ENCODE measurements at places on chromosomes 4 and X.

GRCh38 chrX:34987646-34988045 is 45.0 kb downstream of the FAM47B start:
- no peak for DNase-seq

GRCh38 chr4:156732634-156733033 is 239.0 kb downstream of the PDGFC start:
- no peak for DNase-seq

GRCh38 chrX:25191403-25191802 is 175.6 kb upstream of the ARX start:
- DNase-seq, result no peak

DNA sequence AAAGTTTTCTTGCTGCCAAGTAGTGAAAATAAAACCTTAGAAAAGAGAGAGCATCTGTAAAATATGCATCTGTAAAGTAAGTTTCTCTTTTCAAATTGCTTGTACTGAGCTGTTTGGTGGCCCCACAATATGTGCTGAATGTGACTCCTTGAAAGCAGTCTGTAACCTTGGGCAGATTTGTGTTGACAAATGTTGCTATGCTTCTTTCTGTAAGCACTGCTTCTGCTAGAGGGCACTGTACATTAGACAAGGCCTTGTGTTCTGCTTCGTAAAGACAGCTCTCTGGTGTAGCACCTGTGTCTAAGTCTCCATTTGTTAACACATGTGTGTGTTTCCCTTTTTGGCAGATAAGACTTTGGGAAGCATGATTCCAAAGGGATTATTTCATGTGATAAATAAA is 56.6 kb upstream of the NRK start:
- no peak for DNase-seq

DNA sequence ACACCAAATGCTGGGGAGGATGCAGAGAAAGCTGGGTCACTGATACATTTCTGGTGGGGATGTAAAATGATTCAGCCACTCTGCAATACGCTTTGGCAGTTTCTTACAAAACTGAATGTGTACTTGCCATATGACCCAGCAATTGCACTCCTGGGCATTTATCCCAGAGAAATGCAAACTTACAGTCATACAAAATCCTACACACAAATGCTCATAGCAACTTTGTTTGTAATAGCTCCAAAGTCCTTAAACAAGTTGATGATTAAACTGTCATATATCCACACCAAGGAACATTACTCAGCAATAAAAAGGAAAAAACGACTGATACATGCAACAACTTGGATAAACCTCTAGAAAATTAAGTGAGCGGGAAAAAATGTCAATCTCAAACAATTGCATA is 12.3 kb downstream of the MID1 start:
- no peak for DNase-seq

- no peak for DNase-seq
Observed at GRCh38 chr4:173464481-173464880, 65.5 kb downstream of the HAND2 start.

DNA sequence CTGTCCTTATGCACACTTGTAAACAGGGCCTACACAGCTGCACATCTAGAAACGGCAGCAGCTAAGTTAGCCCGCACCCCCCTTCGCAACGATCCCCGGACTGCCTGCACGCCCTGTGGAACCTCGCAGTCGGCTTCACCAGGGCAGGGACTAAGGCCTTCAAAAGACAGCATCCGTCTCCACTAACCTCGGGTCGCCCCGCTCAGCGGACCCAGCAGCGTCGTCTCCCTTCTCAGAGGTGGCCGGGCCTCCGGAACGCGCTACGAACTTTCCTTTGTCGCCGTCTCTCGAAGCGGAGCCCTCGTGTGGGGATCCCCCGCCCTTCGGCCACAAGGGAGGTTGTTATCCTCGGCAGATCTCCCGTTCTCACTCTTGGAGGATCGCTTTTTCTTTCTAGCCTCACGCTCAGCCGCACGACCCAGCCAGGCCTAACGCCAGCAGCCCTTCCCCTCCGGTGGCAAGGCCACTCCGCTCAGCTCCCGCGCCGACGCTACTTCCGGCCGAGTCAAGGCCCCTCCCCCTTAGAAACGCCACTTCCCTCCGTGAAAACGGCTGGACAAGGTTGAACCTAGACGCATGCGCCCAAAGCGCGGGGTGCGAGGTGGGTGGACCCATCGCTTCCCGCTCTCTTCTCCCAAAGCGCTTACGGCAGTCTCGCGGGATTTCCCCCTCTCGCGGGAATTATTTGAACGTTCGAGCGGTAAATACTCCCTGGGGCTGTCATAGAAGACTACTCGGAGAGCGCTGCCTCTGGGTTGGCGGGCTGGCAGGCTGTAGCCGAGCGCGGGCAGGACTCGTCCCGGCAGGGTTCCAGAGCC is at the start of the genes DCAF16 and NCAPG:
TSS of gene DCAF16 (minus strand) at position 498 of the 818 bp plus-strand sequence. CDS start 6,616 bp downstream, outside the sequence.
TSS of gene NCAPG (plus strand) at position 720 of the 818 bp plus-strand sequence. CDS start 99 bp downstream, outside the sequence.
- peak; percentile 99 for DNase-seq

Measured in stimulated activated CD4-positive, alpha-beta T cell treated with anti-CD3 and anti-CD28 coated beads, TNF-alpha, amount 100 ng/mL, for 24 hours (primary cell).